ENCODE measurements at places on chromosomes 5 and 9.

DNA sequence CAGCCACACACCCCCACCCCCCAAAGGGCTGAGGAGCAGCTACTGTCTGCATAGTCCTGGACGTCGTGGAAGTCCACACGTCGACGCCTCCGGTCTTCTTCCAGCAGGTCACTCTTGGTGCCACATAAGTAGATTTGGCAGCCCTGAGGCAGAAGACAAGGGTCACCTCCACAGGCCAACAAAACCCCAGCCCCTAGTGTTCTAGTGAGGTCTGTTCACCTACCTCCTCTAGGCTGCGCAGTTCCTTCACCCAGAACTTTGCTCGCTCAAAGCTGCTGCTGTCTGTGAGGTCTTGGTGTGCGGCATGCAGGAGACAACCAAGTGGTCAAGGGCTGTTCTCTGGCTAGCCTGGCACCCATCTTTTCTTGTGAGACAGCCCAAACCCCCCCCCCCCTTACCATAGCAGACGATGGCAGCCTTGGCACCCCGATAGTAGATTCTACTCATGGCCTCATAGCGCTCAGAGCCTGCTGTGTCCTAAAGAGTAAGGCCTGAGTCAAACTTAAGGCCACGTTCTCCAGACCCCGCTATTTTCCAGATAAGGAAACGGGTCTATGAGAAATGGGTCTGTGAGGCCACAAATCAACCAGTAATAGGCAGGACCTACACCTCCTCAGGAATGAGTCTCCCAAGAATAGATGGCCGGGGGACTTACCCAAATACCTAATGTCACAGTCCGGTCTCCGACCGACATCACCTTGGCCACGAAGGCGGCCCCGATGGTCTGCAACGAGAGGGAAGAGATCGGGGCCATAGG, 987 bp downstream of the RAB24 start:
- peak; percentile 37 for DNase-seq

- DNase-seq = no peak
Measured at GRCh38 chr5:118863345-118863744, 125.0 kb downstream of the DTWD2 start.

DNA sequence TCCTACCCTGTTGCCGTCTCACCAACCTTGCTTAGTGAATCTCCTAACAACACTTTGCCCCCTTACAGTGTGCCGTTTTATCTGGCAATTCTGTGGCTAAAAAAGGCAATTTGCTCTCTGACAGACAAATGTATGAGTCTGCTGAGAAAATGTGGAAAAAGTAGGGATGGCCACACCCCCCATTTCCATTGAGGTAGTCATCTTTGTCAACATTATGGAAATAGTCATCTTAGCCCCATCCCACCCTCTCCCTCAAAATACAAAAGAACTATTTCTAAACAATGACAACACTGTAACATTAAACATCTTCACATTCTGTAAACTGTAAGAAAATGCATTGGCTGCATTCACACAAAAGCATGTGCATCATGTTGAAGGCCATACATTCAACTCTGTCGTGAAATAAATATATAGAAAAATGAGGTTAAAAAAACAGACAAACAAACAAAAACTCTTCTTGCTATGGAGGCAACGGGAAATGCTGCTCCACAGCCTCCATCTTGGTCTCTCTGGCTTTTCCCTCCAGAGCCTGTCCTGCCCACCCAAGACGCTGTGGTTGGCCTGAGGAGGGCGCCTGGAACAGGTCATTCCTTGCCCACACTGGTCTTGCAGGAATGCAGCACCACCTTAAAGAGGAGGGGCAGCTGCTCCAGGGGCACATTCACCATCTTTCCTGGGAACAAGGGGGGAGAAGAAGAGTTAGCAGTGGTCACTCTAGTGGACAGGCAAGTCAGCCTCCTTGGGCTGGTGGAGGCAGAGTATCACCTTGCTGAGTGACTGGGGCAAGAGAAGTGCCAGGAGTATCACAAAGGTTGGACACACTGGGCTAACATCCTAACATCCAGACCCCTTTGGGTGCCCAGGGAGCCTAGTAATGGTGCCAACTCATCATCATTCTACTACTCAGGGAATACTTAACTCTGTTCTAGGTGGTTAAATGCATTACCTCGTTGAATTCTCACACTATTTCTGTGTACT, 15.2 kb upstream of the NR5A1 start:
- no peak for DNase-seq

GRCh38 chr5:144390133-144390532, 219.5 kb downstream of the KCTD16 start:
- peak; percentile 17 for DNase-seq

Measured in amniotic epithelial cell (primary cell).